Lung (tissue), 17 donors: ENCODE measurements at places on chromosomes 2 and 18. TPM values are rescaled to one million over a fixed set of nuclear protein-coding genes. Genes with fewer than 3 reads are reported as not detected.

DNA sequence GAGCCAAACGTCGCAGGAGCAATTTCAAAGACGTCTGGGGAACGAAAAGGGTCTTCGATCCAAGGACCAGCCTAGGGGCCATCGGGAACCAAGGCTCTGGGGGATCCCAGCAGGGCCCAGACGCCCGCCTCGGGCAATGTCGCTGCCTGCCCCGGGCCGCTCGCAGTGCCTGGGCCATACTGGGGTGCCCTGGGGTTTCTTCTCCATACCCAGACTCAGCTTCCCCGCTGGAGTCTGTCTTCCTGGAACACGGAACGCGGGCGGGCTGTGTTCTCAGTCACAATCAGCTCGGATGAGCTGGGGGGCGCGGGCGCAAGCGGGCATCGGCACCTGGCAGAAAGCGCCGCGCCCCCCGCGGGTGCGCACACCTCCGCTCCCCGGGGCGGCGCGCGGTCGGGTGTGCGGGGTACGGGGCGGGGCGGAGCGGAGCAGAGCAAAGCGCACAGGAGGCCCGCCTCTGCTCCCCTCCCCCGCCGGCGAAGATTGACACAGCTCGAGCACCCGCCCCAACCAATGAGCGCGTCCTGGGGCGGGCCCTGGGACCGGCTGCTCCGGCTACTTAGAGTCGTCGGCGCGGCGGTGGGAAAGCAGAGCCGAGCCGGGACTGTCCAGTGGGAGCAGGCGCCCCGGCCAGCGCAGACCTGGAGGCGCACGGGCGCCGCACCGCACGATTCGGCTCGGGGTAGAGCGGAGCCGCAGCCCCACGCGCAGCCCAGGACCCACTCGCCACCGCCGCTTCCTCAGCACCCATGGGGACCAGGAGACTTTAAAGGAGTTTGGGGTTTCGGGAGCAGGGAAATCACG is at the start of gene LRATD1:
Gene LRATD1 (plus strand): TSS at position 585 of the 804 bp plus-strand sequence. CDS start 1,263 bp downstream, outside the sequence.
- peak; percentile 92 for DNase-seq
- no peaks in the 10 kb centered on the region for H3K36me3 ChIP-seq
- peak within 1 kb of the TSS; percentile 34 for H3K27ac ChIP-seq
- peak within 1 kb of the TSS; percentile 59 for H3K4me3 ChIP-seq
- peaks cover 5% of the 10 kb centered on the region for H3K4me1 ChIP-seq
- H3K27me3 ChIP-seq: peaks cover 52% of the 10 kb centered on the region

- H3K27ac ChIP-seq: no peak overlapping the region
- H3K4me1 ChIP-seq: peaks cover 4% of the 10 kb centered on the region
- H3K36me3 ChIP-seq: no peaks in the 10 kb centered on the region
- DNase-seq: no peak
- H3K4me3 ChIP-seq: no peak overlapping the region
Observed at GRCh38 chr18:69697689-69698088, 250.0 kb downstream of the CD226 start.

GRCh38 chr2:203437511-203437910 is 97.6 kb downstream of the RAPH1 start:
- no peak overlapping the region for H3K27ac ChIP-seq
- peaks cover 25% of the 10 kb centered on the region for H3K36me3 ChIP-seq
- no peaks in the 10 kb centered on the region for H3K27me3 ChIP-seq
- no peak for DNase-seq

Gene CCDC68
- total RNA-seq: 90.4 TPM

Gene SPATA3
- total RNA-seq: not detected

DNA sequence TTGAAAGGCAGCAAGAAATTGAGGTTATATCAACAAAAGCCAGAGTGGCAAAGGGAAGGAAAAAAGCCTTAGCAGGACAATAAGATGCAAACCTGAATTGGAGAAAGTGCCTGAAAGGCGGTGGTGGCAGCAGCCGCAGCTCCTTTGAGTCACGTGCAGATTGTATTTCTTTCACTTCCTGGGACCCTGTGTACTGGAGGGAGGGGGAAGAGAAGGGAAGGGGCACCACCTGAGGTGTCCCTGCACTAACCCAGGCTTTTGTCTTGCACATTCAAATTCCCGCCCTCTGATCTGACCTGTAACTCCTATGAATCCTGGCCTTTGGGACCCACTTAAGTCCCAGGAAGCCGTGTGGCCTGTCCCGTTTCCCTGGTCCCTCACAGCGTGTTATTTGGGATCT is 326.1 kb upstream of the SKOR2 start:
- no peak overlapping the region for H3K4me3 ChIP-seq
- no peak for DNase-seq
- no peaks in the 10 kb centered on the region for H3K36me3 ChIP-seq
- H3K27me3 ChIP-seq: no peaks in the 10 kb centered on the region

Gene SCN7A
- 178 TPM for total RNA-seq

DNA sequence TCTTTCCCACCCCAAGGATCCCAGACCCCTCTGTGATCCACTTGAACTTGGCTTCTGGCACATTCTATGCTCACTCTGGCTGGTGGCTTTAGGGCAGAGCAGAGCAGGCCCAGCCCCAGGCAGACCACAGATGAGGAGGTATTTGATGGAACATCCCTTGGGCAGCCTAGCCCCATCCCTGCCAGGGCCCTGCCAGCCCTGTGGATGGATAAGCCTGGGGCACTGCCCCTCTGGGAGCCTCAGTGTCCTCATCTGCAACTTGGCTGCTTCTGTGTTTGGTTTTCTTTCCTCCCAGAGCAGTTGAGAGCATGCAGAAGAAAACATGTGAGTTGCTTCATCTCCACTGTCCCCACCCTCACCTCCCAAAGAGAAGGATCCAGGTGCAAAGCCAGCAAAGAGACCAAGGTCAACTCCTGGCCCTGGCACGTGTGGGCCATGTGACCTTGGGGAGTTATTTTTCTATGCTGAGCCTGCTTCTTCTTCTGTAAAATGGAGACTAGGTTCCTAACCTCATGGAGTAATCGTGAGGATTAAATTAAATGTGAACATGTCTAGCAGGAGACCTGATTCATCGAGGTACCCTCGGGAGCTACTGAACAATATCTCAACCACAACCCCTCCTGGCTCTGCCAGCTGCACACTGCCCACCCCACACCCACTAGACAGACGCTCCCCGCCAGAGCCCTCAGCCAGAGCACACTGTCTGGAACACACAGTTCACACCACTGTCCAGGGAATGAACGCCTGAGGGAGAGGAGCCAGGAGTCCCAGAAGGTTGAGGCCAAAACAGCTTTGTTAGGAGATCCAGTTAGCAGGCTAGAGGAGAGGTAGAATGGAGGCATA is 14.6 kb upstream of the TNS1 start:
- H3K36me3 ChIP-seq: no peaks in the 10 kb centered on the region
- DNase-seq: no peak
- H3K27ac ChIP-seq: peak overlapping the region; percentile 41
- H3K27me3 ChIP-seq: no peaks in the 10 kb centered on the region
- no peak overlapping the region for H3K4me3 ChIP-seq

- H3K36me3 ChIP-seq: no peaks in the 10 kb centered on the region
- DNase-seq: peak; percentile 65
- H3K4me1 ChIP-seq: peaks cover 8% of the 10 kb centered on the region
- H3K27ac ChIP-seq: no peak overlapping the region
- no peak overlapping the region for H3K4me3 ChIP-seq
Observed at GRCh38 chr2:11370377-11371091, 26.1 kb upstream of the ROCK2 start.

Gene SLC23A3
- 2.5 TPM for total RNA-seq

DNA sequence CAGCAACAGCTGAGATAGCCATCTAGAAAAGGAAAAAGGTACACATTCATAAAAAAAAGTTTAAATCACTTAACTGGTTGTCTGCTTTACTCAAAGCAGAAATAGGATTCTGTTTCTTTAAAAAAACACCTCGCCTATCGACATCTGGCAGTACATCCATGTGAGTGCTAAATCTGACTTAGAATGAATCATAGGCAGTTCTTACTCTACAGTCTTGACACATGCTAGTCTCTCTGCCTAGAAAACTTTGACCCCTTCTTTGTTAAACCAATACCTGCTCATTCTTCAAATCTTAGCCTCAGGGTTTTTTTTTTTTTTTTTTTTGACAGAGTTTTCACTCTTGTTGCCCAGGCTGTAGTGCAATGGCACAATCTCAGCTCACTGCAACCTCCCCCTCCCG is 37.1 kb upstream of the GPR75 start:
- no peak overlapping the region for H3K27ac ChIP-seq
- H3K27me3 ChIP-seq: no peaks in the 10 kb centered on the region
- no peak for DNase-seq
- peaks cover 10% of the 10 kb centered on the region for H3K36me3 ChIP-seq
- no peaks in the 10 kb centered on the region for H3K4me1 ChIP-seq

- H3K36me3 ChIP-seq: no peaks in the 10 kb centered on the region
- no peak overlapping the region for H3K4me3 ChIP-seq
- H3K27ac ChIP-seq: no peak overlapping the region
Observed at GRCh38 chr18:22702806-22703205, 230.3 kb upstream of the RBBP8 start.

DNA sequence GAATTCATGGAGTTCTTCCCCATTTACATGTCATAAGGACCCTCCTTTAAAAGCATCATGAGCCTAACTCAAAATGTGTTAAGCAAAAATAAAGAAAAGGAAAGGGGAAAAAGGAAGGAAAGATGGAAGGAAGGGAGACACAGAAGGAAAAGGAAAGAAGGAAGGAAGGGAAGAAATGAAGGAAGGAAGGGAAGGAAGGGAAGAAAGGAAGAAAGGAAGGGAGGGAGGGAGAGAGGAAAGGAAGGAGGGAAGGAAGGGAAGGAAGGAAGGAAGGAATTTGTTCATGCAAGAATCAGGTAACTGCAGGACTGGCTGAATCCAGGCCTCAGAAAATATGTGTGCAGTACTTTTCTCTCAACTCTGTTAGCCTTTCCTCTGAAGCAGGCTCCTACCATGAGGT is 32.0 kb downstream of the KIAA2012 start:
- DNase-seq: no peak
- H3K27me3 ChIP-seq: no peaks in the 10 kb centered on the region
- H3K4me1 ChIP-seq: peaks cover 8% of the 10 kb centered on the region
- no peaks in the 10 kb centered on the region for H3K36me3 ChIP-seq
- no peak overlapping the region for H3K27ac ChIP-seq

DNA sequence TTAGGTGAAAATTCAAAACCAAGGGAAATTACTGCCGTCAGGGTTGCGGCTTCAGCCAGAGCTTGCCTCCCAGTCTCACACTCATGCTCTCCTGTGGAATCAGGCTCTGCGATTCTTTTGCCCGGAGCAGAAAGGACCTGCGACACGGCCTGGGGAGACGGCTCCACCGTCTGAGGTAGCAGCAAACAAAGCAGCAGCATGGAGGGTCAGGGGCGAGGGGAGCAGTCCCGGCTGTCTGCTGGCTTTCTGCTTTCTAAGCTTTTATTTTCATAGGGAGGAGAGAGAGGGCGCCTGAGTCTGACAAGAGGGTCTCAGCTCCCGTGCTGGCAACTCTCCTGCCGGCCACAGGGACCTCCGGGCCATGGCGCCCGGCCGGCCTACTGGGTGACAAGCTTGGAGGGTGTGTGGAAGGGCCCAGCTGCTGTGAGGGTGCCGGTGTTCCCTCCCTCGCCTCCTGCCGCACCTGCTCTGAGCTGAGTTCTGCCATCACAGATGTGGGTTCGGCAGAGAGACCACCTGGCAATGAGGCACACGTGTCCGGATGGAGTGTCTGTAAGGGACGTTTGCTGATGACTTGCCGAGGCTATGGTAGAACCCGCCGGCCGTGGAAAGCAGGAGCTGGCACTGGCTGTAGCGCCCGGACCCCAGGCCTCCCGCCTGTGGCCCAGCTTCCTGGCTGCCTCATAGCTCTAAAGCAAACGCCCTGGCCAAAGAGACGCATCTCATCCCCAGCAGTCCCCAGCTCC is 66.2 kb upstream of the CTDP1 start:
- DNase-seq: no peak
- H3K27me3 ChIP-seq: no peaks in the 10 kb centered on the region
- no peaks in the 10 kb centered on the region for H3K4me1 ChIP-seq
- H3K27ac ChIP-seq: no peak overlapping the region

Gene DPYSL5
- total RNA-seq: not detected

DNA sequence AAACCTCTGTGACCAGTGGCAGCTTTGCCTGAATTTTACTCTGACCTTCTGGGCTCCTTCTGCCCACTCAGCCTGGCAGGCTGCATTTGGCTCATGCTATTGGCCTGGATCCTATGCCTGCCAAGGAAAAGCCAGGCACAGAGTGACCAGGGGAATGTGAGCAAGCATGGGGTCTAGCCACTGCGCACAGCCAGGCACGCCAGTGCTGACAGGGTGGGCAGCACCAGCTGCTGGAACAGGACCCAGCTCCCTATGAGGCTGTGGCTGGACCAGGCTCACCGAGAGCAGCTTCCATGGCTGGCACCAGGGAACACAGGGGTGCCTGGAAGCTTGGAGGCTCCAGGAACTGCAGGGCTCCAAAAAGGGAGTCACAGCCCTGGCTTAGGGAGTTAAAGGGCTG is 311.5 kb upstream of the SYT4 start:
- no peak for DNase-seq
- H3K27ac ChIP-seq: no peak overlapping the region
- no peaks in the 10 kb centered on the region for H3K4me1 ChIP-seq

Gene LOXHD1
- 3.1 TPM for total RNA-seq

DNA sequence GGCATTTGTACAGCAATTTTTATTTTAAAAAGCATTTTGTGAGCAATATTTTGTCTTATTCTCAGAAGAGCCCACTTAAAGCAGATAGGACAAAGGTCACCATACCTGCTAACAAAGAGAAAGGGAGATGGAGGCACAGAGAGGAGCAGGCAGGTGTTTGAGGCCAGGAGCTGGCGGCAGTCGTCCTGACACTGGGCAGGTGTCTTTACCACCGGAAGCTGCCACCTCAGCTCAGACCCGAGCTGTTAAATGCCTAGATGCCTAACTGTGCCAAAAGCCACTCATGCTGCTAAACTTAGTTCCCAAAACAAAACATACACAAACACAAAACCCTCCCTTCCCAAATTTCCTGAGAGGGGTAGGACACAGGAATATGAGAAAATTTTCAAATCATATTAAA is 120.9 kb downstream of the CNTNAP5 start:
- H3K27me3 ChIP-seq: no peaks in the 10 kb centered on the region
- H3K4me1 ChIP-seq: no peaks in the 10 kb centered on the region
- no peak for DNase-seq
- H3K27ac ChIP-seq: no peak overlapping the region
- H3K36me3 ChIP-seq: no peaks in the 10 kb centered on the region

GRCh38 chr2:199230091-199230490 is 227.6 kb downstream of the SATB2 start:
- no peaks in the 10 kb centered on the region for H3K4me1 ChIP-seq
- no peak overlapping the region for H3K27ac ChIP-seq
- no peaks in the 10 kb centered on the region for H3K36me3 ChIP-seq
- no peaks in the 10 kb centered on the region for H3K27me3 ChIP-seq
- H3K4me3 ChIP-seq: no peak overlapping the region

DNA sequence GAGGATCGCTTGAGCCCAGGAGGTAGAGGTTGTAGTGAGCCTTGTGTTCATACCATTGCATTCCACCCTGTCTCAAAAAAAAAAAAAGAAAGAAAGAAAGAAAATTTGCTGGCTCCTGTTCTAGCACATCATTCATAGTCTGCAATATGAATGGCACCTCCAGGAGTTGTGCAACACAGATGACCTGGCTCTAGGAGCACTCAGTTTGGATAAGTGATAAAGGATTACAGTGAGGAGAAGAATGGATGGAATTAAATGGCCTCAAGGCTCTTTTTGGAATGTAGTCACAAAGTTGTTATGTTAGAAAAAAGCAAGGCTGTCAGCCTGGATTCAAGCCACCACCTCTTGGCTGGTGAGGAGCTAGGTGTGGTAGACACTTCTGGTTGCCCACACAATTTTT is 21.5 kb upstream of the SPRED2 start:
- no peaks in the 10 kb centered on the region for H3K36me3 ChIP-seq
- H3K27ac ChIP-seq: no peak overlapping the region
- H3K27me3 ChIP-seq: peaks cover 7% of the 10 kb centered on the region
- no peak for DNase-seq

GRCh38 chr2:112703684-112704083 is 17.1 kb upstream of the NT5DC4 start:
- H3K4me1 ChIP-seq: peaks cover 1% of the 10 kb centered on the region
- DNase-seq: no peak
- no peaks in the 10 kb centered on the region for H3K36me3 ChIP-seq
- no peaks in the 10 kb centered on the region for H3K27me3 ChIP-seq
